GM23248 (cell line): ENCODE measurements at places on chromosomes 7 and 10. TPM values are rescaled to one million over a fixed set of nuclear protein-coding genes. Genes with fewer than 3 reads are reported as not detected.

DNA sequence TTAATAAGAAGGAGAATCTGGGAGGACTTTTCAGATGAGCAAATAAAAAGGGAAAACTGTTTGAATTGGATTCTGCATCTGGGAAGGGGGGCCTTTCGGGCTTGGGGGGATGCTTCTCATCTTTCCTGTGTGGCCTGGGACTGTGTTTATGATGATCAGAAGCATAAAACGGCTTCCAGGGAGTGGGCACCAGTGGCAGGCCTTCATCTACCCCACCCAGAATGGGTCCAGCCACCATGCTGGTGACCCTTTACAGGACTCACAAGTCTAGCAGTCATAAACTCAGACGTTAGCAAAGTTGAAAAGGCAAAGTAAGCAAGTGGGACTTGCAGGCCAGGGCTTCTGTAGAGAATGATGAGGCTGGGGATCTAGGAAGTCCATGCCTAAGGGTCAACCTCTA lies 198.3 kb upstream of the ZMIZ1 start:
- H3K4me3 ChIP-seq = no peak overlapping the region
- no peaks in the 10 kb centered on the region for H3K36me3 ChIP-seq
- H3K27me3 ChIP-seq = no peaks in the 10 kb centered on the region; the same call in 1 of the 2 replicates
- no peaks in the 10 kb centered on the region for H3K4me1 ChIP-seq
- no peak for DNase-seq

DNA sequence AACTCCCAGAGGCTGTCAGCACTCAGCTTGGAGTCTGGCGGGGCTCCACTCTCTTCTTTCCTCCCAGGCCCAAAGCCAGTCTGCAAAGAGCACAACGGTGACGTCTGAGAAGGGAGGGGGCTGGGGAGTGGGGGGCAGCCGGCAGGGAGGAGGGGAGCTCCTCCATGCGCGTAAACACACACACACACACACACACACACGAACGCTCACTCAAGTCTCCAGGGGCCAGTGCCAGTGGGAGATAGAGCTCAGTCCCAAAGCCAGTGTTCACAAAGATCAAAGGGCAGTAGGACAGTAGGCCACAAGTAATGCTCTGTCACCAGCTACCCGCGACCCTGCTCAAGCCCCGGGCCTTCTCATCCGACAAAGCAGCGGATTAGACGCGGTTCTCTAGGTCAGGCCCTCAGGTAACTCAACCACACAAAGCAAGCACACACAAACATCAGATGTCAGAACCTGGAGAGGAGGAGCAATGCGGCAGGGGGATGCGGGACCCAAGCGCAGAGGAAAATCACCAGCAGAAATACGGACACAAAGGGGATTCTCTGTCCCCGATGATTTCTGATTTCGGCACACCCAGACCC lies 19.9 kb downstream of the TCAF1 start:
- H3K4me3 ChIP-seq = peak overlapping the region; percentile 77
- DNase-seq = peak; percentile 53
- H3K4me1 ChIP-seq = 0 out of 2 replicates have a peak, but pooled peaks cover 7% of the 10 kb centered on the region
- 0 out of 2 replicates have a peak overlapping the region, but pooled peaks have one; percentile 6 for H3K27ac ChIP-seq
- no peaks in the 10 kb centered on the region; the same call in 1 of the 2 replicates for H3K36me3 ChIP-seq
- H3K27me3 ChIP-seq = no peaks in the 10 kb centered on the region

DNA sequence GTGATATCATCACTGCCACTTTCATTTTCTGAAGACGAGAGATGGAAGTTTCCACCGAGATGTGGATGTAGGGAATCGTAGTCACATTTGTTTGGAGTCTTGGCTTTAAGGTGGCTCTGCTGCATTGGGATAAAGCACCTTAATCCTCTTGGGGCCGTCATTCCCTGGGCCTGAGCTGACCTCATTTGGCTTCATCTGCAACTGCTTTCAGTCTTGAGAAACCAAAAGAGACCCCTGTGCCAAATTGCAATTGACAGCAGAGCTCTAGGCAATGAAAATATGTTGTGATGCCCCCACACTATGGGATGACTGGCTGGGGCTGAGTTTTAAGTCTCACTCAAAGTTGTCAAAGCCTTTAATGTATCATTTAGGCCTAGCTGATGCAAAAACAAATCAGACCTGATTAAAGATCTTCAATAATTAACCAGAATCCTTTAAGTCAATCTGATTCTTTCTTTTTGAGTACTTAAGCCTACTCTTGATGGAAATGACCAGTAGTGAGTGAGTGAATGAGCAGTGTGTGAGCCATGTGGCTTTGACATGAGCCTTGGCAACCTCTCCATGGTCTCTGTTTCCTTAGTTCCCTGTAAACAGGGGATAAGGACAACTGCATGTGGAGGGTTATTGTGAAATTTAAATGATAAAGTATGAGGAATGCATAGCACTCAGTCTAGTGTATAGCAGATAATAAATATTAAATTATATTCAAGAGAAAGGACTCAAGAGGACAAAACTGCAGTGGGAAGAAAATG lies 155.0 kb downstream of the BMPER start:
- peak overlapping the region; percentile 86 for H3K27ac ChIP-seq
- peaks cover 53% of the 10 kb centered on the region for H3K4me1 ChIP-seq
- H3K4me3 ChIP-seq = no peak overlapping the region
- DNase-seq = peak; percentile 88
- H3K27me3 ChIP-seq = no peaks in the 10 kb centered on the region
- H3K36me3 ChIP-seq = peaks cover 53% of the 10 kb centered on the region

- no peaks in the 10 kb centered on the region for H3K4me1 ChIP-seq
- peaks cover 55% of the 10 kb centered on the region for H3K36me3 ChIP-seq
- no peak overlapping the region for H3K27ac ChIP-seq
- H3K27me3 ChIP-seq = no peaks in the 10 kb centered on the region
These were observed 118.2 kb downstream of the LARP4B start for GRCh38 chr10:813286-813685.

- H3K27me3 ChIP-seq = no peaks in the 10 kb centered on the region
- DNase-seq = peak; percentile 36
- H3K27ac ChIP-seq = no peak overlapping the region
- no peaks in the 10 kb centered on the region for H3K36me3 ChIP-seq
These were observed 8.7 kb upstream of the SAMD9L start for GRCh38 chr7:93156884-93157283.

GRCh38 chr7:50416527-50417182 lies 33.5 kb downstream of the FIGNL1 start:
- 0 out of 2 replicates have a peak, but pooled peaks cover 14% of the 10 kb centered on the region for H3K27me3 ChIP-seq
- H3K4me3 ChIP-seq = no peak overlapping the region
- no peak for DNase-seq
- H3K27ac ChIP-seq = no peak overlapping the region
- H3K4me1 ChIP-seq = no peaks in the 10 kb centered on the region
- H3K36me3 ChIP-seq = no peaks in the 10 kb centered on the region

PON1 gene
- total RNA-seq = not detected in 2 replicates

CHAT gene
- not detected in 2 replicates for total RNA-seq

PSAP gene
- total RNA-seq = 665 and 715 TPM in 2 replicates
